Peyer's patch (tissue), 4 donors: ENCODE measurements at places on chromosomes 4 and X.

GRCh38 chr4:54959651-54960116 lies 165.7 kb downstream of the KDR start:
- no peaks in the 10 kb centered on the region for H3K27me3 ChIP-seq
- H3K27ac ChIP-seq, result no peak overlapping the region
- H3K4me1 ChIP-seq, result no peaks in the 10 kb centered on the region
- H3K4me3 ChIP-seq, result no peak overlapping the region
- no peaks in the 10 kb centered on the region for H3K36me3 ChIP-seq

- H3K27me3 ChIP-seq, result no peaks in the 10 kb centered on the region
- no peak overlapping the region for H3K4me3 ChIP-seq
- DNase-seq, result no peak
- H3K27ac ChIP-seq, result no peak overlapping the region
- no peaks in the 10 kb centered on the region for H3K4me1 ChIP-seq
These were observed 19.0 kb upstream of the TAPT1 start for GRCh38 chr4:16245241-16245640.

DNA sequence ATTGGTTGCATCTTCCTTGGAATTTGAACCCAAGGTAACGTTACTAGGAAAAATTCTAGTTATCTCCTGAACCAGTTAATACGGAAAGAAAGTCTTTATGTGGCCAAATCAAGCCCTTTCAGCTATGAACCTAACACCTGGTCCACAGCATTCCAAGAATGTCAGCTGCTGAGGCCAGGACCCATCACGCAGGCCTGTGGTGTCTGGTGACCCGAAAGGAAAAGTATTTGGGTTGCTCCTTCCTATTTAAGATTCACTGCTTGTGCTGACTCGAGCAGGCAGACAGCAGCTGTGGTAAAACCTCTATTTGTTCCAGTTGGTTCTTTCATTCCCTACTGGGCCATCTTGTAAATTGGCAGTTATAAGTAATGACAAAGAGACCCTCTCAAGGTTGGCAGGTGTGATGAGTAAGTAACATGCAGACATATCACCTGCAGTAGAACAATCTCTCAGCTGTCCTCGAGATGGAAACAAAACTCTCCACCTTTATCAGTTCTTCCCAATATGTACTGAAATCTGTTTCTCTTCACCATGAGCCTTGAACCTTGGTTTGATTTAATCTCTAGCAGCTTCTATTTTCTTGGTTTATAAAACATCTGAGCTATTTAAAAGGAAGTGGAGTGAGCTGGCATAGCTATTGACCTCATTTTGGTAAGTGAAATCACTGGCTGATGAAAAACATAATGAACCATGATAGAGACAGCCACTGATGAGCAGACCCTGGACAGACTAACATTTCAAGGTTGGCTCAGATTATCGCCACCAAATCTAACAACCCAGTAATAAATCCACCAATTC lies 182.1 kb upstream of the SMIM31 start:
- DNase-seq, result no peak
- H3K27ac ChIP-seq, result no peak overlapping the region
- H3K4me1 ChIP-seq, result no peaks in the 10 kb centered on the region
- no peaks in the 10 kb centered on the region for H3K27me3 ChIP-seq
- H3K4me3 ChIP-seq, result no peak overlapping the region
- H3K36me3 ChIP-seq, result no peaks in the 10 kb centered on the region

GRCh38 chrX:10176121-10177003 lies 19.6 kb downstream of the CLCN4 start:
- H3K27ac ChIP-seq, result no peak overlapping the region
- no peaks in the 10 kb centered on the region for H3K36me3 ChIP-seq
- H3K27me3 ChIP-seq, result no peaks in the 10 kb centered on the region
